ENCODE measurements at places on chromosomes 11 and 22.

DNA sequence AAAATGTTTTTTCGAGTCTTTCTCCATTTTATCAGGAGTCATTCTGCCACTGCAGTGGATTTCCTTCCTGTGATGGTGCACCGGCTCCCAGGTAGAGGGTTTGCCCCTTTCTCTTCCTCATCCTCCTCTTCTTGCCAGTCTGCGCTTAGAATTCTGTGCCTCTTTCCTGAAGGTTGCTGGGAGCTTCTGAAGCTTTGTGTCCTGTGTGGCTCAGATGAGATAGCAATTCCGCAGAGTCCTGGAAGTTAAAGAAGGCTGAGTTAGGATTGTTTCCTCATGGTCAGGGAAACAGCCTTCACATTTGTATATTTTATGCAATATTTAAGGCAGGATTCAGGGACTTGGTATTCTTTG, 264 bp downstream of the BCO2 start:
- no peak for DNase-seq

DNA sequence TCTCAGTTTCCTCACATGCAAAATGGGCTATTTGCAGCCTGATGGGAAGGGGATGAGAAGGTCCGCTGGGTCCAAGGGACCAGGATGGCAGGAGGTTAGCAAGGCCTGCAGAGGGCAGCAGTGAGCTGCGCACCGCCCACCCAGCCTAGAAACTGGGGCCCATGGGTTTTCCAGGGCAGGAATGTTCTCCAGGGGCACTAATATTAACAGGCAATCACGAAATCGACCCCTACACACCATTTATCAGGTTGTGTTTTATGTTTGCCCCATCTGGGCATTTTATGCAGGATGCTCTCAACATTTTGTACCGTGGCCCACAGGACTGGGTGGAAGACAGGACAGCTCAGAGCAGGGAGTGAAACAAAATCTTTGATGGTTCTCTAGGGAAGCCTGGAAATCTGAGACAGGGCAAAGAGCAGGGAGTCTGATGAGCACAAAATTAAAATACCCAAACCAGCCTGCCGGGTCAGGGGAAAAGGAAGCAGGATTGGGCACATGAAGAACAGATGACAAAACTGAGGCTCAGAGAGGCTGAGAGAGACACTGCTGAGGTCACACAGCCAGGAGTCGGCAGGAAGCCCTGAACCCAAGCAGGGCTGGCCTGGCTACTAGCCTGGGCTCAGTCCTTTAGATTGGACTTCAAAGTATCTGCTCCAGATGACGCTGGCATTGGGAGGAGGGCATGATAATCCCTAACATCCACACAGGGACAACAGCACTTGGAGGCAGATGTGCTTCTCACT, 1.6 kb upstream of the BCR start:
- DNase-seq, result peak; percentile 38

GRCh38 chr11:119713359-119714040, 15.5 kb downstream of the NECTIN1 start:
- no peak for DNase-seq

GRCh38 chr11:42713753-42714152, 598.0 kb upstream of the API5 start:
- no peak for DNase-seq

DNA sequence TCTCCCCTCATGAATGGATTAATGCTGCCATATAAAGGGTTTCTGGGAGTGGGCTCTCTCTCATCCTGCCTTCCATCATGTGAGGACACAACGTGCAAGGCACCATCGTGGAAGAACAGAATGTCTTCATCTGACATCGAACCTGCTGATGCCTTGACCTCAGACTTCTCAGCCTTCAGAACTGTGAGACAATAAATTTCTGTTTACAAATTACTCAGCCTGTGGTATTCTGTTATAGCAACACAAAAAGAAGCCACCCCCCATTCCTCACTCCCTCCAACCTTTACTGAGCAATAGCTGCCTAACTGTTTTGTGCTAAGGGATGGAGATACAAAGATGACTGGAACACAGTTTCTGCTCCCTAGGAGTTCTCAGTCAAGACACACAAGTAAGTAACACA, 106.1 kb upstream of the PLET1 start:
- no peak for DNase-seq

DNA sequence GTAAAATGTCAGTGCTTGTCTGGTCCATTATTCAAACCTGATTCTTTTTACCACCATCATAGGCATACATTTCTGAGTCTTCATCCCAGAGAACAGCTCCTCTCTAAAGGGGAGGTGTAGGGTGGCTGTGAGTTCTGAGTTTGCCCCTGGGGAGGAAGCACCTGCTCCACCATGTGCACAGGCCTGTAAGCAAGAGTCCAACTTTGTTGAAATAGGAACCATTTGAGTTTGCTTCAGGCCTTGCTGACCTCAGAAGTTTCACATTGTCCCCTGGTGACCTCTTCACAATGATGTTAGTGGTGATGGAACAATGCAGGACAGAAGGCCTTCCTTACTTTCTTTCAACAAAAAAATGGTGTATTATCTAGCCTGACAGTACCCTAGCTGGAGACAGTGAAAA, 54.6 kb upstream of the TOP3B start:
- no peak for DNase-seq

DNA sequence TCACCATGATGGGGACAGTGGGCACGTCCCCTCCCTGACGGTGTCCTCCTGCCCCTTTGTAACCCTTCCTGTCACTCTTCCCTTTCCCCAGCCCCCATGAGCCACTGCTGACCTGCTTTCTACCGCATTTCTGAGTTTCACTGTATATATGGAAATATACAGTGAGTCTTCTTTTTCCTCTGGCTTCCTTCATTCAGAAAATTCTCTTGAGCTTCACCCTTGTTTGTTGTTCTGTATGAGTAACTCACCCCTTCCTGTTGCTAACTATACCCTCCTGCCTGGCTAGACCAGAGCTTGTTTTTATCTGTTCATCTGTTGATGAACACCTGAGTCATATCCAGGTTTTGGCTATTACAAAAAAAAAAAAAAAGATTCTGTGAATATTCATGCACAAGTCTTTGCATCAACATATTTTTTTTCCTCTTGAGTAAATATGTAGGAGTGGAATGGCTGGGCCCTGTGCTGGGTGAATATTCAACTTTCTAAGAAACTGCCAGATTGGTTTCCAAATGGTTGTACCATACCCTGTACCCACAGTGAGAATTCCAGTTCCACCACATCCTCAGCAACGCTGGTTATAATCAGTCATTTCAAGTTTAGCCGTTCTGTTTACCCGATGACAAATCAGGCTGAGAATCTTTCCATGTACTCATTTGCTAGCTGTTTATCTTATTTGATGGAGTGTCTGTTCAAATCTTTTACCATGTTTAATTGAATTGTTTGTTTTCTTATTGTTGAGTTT, 62.0 kb downstream of the IGF2 start:
- DNase-seq, result no peak
